Heart right ventricle (tissue), 16 donors: ENCODE measurements at places on chromosomes 5 and 9. TPM values are rescaled to one million over a fixed set of nuclear protein-coding genes. Genes with fewer than 3 reads are reported as not detected.

GRCh38 chr9:93953496-93954433, 1.4 kb downstream of the BARX1 start:
- H3K27ac ChIP-seq, result no peak overlapping the region
- H3K27me3 ChIP-seq, result peaks cover 95% of the 10 kb centered on the region
- peaks cover 62% of the 10 kb centered on the region for H3K4me1 ChIP-seq
- DNase-seq, result no peak
- no peak overlapping the region for H3K4me3 ChIP-seq
- no peaks in the 10 kb centered on the region for H3K36me3 ChIP-seq

DNA sequence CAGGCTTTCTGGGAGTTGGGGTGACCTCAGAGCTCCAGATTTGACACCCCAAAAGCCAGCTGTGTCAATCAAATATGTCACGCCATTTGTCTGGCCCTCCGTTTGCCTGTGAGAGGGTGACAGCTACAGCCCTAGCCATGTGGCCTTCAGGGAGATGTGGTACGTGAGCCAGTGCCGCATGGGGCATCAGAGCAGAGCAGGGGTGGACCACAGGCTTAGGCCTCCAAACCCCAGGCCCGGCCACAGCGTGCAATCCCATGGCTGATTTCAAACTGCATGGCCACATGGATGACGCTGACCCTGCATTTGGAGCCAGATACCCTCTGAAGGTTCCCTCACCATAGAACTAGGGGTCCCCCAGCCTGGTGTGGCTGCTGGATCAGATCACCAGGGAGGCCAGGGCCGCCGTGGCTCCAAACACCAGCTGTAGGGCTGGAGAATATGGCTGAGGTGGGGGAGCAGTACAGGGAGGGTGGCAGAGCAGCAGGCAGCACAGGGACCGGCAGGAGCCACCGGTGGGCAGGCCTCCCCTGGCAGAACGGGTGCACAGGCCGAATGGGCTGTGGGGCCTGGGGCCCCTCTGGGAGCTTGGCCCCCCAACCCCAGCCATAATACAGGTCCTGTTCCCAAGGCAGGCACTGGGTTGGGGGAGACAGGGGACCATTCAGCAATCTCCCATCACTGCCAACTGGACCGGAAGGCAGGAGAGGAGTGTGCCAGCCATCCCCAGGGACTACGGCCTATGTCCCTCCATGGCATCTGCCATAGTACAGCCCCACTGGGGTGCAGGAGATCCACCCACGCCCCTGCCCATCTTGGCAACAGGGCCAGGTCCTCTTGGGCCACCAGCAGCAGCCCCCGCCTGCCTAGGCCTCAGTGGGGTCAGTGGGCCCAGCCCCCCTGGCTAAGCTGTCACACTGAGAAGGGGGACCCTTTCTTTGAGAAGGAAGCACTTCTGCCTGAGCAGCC, 1.5 kb downstream of the SAPCD2 start:
- H3K36me3 ChIP-seq, result no peaks in the 10 kb centered on the region
- H3K27me3 ChIP-seq, result peaks cover 6% of the 10 kb centered on the region
- no peak overlapping the region for H3K4me3 ChIP-seq
- peaks cover 11% of the 10 kb centered on the region for H3K4me1 ChIP-seq

DNA sequence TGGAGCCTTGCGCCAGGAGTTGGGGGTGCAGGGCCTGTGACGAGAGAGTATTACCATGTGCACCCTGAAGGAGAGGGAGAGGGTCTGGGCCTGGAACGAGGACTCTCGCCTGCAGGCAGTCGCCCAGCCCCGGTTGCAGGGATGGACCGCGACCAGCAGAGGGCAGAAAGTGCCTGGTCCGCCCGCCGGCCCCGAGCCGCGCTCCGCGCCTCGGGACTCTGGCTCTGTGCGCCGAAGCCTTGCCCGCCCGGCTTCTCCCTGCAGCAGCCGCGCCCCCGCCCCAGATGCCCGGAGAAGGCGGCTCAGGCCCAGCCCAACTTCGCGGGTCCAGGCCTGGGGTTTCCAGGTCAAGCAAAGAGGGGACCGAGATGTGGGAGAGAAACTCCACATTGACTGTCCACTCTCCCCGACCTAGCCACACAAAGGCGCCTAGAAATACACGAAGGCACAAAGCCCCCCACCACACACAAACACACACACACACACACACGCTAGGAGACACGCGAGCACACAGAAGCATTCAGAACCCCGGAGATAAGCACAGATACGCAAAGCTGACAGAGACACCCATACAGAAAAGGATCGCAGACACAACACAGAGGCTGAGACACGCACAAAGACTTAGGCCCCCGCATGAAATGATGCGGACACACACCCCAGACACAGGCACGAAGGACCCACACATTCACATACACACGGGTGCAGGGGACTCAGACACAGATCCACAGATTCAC, 2.0 kb upstream of the LMX1B start:
- H3K27me3 ChIP-seq, result peaks cover 83% of the 10 kb centered on the region
- peaks cover 41% of the 10 kb centered on the region for H3K4me1 ChIP-seq
- H3K4me3 ChIP-seq, result peak overlapping the region; percentile 55
- H3K27ac ChIP-seq, result no peak overlapping the region
- DNase-seq, result peak; percentile 71

DNA sequence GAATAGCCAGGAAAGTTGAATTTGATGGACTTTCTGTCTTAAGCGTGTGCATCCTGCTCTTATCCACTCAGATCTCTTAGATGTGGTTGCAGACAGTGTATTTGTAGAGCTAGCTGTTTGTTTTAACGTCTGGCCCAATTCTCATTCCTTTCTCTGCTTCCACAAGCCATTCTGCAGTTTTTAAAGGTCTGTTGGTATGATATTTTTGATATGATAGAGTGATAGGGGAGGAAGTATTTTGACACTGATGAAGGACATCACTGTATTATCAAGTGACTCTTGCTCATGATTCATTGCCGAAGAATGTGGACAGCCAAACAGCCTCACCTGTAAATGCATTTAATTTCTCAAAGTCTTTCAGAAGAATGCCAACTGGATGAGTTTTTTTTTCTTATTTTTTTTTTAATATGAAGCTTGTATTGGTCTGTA, 4.5 kb downstream of the TJP2 start:
- no peak for DNase-seq
- H3K27ac ChIP-seq, result no peak overlapping the region
- H3K27me3 ChIP-seq, result no peaks in the 10 kb centered on the region
- H3K4me1 ChIP-seq, result no peaks in the 10 kb centered on the region

GRCh38 chr5:108898707-108899106, 151.0 kb downstream of the FER start:
- no peaks in the 10 kb centered on the region for H3K4me1 ChIP-seq
- no peaks in the 10 kb centered on the region for H3K27me3 ChIP-seq

DNA sequence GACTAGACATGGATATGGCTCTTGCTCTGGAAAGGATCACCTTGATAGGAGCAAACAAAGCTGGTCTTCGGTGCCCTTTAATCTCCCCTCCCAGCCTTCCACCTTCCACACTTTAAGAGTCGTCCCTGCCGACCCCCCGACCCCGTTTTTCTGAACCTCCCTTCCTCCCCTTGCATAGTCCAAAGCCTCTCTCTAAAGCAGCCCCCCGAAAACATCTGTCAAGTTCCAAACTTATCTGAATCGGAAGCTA, 423 bp upstream of the NUP214 start:
- peaks cover 17% of the 10 kb centered on the region for H3K4me1 ChIP-seq
- H3K27ac ChIP-seq, result no peak overlapping the region
- H3K36me3 ChIP-seq, result peaks cover 51% of the 10 kb centered on the region
- H3K27me3 ChIP-seq, result no peaks in the 10 kb centered on the region

DNA sequence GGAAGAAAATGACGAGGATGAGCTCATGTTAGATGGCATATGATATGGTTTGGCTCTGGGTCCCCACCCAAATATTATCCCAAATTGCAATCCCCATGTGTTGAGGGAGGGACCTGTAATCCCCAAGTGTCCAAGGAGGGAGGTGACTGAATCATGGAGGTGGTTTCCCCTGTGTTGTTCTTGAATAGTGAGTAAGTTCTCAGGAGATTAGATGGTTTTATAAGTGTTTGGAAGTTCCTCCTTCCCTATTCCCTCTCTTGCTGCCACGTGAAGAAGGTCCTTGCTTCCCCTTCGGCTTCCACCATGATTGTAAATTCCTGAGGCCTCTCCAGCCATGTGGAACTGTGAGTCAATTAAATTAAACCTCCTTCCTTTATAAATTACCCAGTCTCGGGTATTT, 10.1 kb downstream of the EDIL3 start:
- DNase-seq, result no peak
- H3K27ac ChIP-seq, result no peak overlapping the region
- no peaks in the 10 kb centered on the region for H3K4me1 ChIP-seq
- H3K4me3 ChIP-seq, result no peak overlapping the region
- no peaks in the 10 kb centered on the region for H3K27me3 ChIP-seq

DNA sequence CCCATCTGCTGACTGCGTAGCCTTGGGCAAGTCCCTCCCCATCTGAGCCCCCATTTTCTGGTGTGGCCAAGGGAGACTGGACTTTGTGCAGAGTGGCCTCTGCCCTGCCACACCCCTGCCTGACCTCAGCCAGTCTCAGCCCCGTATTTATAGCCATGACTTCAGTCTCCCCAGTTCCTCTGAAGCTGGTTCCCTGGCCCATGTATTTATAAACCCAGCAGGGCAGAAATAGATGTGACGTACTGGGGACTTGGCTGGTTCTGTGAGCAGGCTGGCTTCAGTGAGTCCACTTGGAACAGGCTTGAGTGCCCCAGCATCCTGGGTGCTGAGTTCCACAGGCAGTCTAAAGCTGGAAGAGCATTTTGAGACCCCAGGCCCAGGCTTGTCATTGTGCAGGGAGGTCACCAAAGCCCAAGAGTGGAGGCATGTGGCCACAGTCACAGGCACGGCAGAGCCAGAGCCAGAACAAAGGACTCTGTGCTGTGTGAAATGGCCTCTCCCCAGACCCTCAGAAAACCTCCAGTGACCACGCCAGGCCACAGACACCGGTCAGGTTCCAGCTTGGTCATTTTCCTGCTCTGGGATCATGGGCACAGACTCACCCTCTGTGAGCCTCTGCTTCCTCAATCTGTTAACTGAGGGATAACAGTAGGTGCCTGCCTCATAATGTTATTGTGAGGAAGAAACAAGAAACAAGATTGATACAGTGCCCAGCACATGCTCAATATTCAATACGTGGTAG, 30.4 kb upstream of the SYNPO start:
- DNase-seq, result peak; percentile 88
- peak overlapping the region; percentile 100 for H3K27ac ChIP-seq
- no peak overlapping the region for H3K4me3 ChIP-seq
- H3K36me3 ChIP-seq, result no peaks in the 10 kb centered on the region
- H3K4me1 ChIP-seq, result peaks cover 87% of the 10 kb centered on the region

- no peak for DNase-seq
- H3K36me3 ChIP-seq, result no peaks in the 10 kb centered on the region
- H3K27me3 ChIP-seq, result no peaks in the 10 kb centered on the region
- no peak overlapping the region for H3K27ac ChIP-seq
- H3K4me3 ChIP-seq, result no peak overlapping the region
These were observed 283.7 kb downstream of the CSNK1G3 start for GRCh38 chr5:123795688-123796087.

GRCh38 chr9:114005371-114006154, 72.5 kb downstream of the AMBP start:
- no peak overlapping the region for H3K4me3 ChIP-seq
- no peak for DNase-seq
- H3K4me1 ChIP-seq, result peaks cover 12% of the 10 kb centered on the region
- H3K27ac ChIP-seq, result no peak overlapping the region
- H3K27me3 ChIP-seq, result no peaks in the 10 kb centered on the region

DNA sequence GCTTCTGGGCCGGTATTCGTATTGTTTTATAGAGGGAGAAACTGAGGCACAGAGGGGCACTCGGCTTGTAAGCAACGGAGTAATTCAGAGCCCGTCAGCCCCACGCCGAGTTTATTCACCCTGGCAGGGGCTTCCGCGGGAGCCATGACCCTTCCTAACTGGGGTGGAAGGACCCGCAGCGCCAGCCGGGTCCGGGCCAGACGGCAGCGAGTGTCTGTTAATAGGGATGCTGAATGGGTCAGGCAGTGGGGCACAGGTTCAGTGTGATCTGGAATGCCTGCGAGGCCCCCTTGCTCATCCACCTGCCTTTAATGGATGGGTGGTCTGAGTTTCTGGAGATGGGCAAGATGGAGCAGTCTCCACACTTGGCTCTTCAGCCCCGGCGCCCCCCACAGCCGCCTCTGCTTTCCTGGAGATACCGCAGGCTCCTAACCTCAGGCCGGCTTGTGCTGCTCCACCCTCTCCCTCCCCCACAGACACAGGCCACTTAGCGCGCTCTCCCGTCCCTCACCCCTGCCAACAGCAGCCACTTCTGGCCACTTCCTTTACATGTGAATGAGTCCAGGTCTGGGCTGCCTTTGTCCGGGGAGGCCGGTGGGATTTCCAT, 147.1 kb downstream of the ERCC6L2 start:
- H3K4me3 ChIP-seq, result no peak overlapping the region
- no peaks in the 10 kb centered on the region for H3K36me3 ChIP-seq
- peak; percentile 34 for DNase-seq
- peaks cover 55% of the 10 kb centered on the region for H3K27me3 ChIP-seq

- H3K4me1 ChIP-seq, result no peaks in the 10 kb centered on the region
- no peaks in the 10 kb centered on the region for H3K27me3 ChIP-seq
- H3K4me3 ChIP-seq, result no peak overlapping the region
- H3K27ac ChIP-seq, result no peak overlapping the region
- no peak for DNase-seq
These were observed 11.6 kb downstream of the PSIP1 start for GRCh38 chr9:15499139-15499538.

DNA sequence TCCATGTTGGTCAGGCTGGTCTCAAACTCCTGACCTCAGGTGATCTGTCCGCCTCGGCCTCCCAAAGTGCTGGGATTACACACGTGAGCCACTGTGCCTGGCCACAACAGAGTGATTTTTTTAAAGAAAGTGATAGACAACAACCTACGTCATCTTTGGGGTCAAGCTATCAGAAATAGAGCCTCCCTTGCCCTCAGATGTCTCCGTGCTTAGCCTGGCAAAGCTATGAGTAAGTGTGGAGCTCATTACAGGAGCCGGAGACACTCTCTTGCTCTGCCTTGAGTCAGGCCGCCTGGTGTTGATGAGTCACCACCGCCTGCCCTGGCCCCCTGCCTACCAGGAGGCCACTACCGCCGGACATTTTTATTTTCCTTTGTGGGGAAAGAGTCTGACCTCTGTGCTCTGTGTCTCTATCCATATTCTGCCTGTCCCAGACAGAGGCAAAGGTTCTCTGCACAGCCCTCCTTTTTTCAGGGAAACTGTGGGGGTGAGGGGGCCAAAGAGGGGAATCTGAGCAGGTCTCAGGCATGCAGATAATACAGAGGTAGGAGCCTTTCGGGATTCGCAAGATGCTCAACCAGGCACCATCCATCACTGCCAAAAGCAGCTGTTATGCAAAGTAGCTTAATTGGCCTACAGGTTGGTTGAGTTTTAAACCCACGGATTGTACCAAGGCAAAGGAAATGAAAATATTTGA, 123.7 kb upstream of the CPEB4 start:
- H3K4me1 ChIP-seq, result peaks cover 58% of the 10 kb centered on the region
- H3K27me3 ChIP-seq, result no peaks in the 10 kb centered on the region
- no peaks in the 10 kb centered on the region for H3K36me3 ChIP-seq
- H3K27ac ChIP-seq, result peak overlapping the region; percentile 84
- no peak overlapping the region for H3K4me3 ChIP-seq

- DNase-seq, result no peak
- H3K4me1 ChIP-seq, result no peaks in the 10 kb centered on the region
- no peak overlapping the region for H3K4me3 ChIP-seq
- no peak overlapping the region for H3K27ac ChIP-seq
These were observed 58.3 kb upstream of the ERCC6L2 start for GRCh38 chr9:95817205-95817604.

- H3K36me3 ChIP-seq, result no peaks in the 10 kb centered on the region
- peaks cover 40% of the 10 kb centered on the region for H3K27me3 ChIP-seq
- DNase-seq, result no peak
- no peaks in the 10 kb centered on the region for H3K4me1 ChIP-seq
These were observed 34.1 kb downstream of the SLC6A3 start for GRCh38 chr5:1411099-1411498.

The MELK gene
- 0.20 TPM for total RNA-seq

The ANKRD18B gene
- total RNA-seq, result not detected

The LCN12 gene
- total RNA-seq, result 17.9 TPM

The FSTL4 gene
- total RNA-seq, result 0.05 TPM

The GRIN1 gene
- not detected for total RNA-seq
